Thoracic aorta (tissue), 2 donors: ENCODE measurements at places on chromosomes 11 and 22.

GRCh38 chr11:95961758-95962157 is 37.9 kb upstream of the MTMR2 start:
- DNase-seq, result no peak

GRCh38 chr11:27717801-27718229 is 17.6 kb upstream of the BDNF start:
- DNase-seq, result no peak

GRCh38 chr22:29580200-29580810 is 608 bp downstream of the NIPSNAP1 start:
- no peak for DNase-seq

DNA sequence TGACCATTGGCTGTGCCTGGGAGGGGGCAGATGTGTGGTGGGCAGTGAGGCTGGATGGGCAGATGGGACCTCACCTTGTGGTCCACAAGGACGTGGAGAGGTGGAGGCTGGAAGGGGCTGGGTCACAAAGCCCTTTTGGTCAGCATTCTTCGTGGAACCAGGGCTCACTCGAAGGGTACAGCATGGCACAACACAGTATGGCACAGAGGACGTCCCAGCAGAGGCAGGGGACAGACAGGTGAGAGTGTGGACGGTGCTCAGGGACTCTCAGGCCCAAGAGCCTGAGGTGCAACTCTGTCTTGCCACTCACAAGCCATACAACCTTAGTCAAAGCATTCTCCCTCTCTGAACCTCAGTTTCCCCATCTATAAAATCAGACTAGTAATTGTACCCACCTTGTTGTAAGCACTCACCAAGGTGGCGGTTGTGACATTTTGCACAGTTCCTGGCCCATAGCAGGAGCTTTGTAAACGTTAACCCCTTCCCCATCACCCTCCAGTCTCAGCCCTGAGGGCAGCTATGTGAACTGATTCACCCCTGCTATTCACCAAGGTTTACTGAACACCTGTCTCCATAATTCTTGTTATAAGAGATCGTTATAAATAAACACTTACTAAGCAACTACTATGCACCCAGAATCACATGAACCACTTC is 11.6 kb upstream of the TSKU start:
- DNase-seq, result no peak

DNA sequence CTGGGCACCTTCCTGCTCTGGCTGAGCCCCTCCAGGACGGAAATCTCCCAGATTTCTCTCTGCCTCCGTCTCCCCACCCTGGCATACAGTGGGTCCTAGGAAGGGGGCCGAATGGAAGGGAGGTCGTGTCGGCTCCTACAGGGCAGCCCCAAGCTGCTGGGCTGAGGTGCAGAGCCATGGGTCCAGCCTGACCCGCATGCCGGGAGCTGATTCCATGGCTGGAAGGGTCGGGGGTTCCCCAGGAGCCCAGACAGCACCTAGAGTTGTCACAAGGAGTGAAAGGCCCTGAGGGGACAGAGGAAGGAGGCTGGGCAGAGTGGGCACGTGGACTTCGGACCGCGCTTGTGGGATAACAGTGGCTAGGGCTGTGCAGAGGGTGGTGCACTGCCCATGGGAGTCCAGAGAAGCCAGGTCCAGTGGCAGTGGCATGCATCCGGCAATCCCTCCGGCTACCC is 16.5 kb downstream of the CCND1 start:
- no peak for DNase-seq

DNA sequence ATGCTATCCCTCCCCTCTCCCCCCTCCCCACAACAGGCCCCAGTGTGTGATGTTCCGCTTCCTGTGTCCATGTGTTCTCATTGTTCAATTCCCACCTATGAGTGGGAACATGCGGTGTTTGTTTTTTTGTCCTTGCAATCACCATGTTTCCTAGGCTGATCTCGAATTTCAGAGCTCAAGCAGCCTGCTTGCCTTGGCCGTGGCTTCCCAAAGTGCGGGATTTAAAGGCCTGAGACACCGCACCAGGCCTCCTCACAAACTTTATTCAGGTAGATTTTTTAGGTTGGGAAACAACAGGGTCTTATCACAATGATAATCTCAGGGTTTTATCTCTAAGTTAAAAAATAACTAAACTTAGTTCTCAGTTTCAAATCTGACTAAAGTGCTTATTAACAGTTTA is 125.4 kb downstream of the LUZP2 start:
- DNase-seq, result no peak

GRCh38 chr11:3666023-3666530 is 5.1 kb downstream of the CHRNA10 start:
- DNase-seq, result no peak

DNA sequence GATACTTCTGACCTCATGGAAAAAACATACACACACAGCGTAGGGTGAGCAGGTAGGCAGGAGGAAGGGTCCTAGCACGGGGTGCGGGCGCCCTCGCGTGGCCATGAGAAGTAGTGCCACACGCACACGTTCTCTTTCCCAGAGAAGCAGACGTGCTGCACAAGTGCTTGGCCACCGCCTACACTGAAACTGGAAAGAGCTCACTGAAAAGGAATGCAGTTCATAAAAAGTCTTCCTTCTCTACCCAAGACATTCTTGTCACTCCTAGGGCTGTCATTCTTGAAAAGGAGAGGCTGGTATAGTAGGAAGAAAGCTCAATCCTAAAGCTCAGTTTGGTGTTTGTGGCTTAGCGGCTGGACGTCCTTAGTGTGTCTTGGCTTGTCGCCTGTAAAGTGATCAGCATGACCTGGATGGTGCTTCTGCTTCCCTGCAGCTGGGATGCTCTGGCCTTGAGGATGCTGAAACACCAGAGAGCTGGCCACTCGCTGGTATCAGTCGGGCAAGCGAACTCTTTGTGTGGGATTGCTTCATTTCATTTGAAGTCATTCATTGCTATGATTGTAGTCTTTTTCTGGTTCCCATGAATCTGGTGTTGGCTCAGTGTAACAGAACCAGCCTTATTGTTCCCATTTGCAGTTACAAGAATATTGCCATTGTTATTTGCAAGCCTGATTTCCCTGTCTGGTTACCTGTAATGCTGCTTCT is 303.8 kb downstream of the NTM start:
- DNase-seq, result no peak

- no peak for DNase-seq
These were observed 246.2 kb downstream of the NTM start for GRCh38 chr11:131616481-131617140.

GRCh38 chr22:20228055-20228938 is 39.8 kb downstream of the RTN4R start:
- no peak for DNase-seq

DNA sequence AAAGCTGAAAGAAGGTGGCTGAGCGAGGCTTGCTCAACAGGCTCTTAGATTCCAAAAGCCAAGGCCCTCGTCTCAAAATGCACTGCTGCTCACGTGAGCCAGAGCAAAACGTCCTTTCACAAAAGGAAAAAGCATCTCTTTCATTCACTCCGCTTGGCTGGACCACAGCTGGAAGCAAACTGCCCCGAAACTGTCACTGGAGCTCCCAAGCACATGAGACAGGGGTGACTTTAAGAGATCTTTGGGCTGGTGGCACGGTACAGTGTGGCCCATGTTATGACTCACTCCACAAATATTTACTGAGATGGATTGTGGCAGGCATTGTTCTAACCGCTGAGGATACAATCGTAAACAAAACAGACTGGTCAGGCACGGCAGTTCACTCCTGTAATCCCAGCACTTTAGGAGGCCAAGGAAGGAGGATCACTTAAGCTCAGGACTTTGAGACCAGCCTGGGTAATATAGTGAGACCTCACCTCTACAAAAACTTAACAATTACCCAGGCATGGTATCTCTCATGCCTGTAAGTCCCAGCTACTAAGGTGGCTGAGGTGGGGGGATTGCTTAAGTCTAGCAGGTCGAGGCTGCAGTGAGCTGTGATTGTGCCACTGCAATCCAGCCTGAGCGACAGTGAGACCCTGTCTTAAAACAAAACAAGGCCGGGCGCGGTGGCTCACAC is 3.6 kb downstream of the PLA2G6 start:
- DNase-seq, result no peak

GRCh38 chr11:28400331-28401100 is 292.3 kb downstream of the METTL15 start:
- DNase-seq, result no peak

GRCh38 chr11:4826425-4826824 is 5.3 kb downstream of the OR51F2 start:
- DNase-seq, result no peak

DNA sequence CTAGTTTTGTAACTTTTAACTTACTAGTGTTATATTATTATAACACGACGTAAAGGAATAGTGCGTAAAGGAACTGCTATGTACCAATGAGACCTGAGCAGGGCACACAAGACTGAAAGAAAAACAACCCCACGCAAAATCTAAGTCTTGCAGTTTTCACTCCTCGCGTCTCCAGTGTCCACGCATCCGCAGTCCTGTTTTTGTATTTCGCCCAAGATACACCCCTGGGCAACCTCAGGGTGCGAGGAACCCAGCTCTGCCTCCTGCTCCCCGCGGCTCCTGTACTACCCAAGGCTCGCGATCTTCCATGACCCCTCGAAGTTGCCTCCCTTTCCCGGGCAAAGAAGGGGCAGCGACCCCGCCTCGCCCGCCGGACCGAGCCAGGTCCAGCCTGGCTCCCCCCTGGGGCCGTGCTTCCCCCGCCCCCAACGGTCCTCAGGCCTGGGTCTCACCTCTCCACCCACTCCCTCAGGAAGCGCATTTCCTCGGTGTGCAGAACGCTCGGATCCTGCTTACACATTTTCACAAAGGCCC is 393 bp downstream of the ST13 start:
- DNase-seq, result no peak

DNA sequence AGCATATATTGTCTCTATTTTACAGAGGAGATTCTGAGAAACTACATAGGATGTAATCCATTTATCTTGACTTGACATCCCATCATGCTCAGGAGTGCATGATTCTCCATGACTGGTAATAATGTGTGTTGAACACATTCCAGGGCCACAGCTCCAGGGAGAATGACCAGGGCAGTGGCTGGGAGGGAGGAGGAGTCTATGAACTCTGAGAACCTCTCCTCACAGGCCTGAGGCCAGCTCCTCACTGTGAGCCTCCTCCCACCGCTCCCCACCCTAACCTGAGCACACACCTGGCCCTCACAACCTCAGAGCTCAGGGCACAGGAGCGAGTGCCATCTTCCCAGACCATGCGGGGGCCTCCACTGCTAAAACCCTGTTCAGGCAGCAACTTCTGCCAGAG is 8.0 kb upstream of the ACRV1 start:
- no peak for DNase-seq

DNA sequence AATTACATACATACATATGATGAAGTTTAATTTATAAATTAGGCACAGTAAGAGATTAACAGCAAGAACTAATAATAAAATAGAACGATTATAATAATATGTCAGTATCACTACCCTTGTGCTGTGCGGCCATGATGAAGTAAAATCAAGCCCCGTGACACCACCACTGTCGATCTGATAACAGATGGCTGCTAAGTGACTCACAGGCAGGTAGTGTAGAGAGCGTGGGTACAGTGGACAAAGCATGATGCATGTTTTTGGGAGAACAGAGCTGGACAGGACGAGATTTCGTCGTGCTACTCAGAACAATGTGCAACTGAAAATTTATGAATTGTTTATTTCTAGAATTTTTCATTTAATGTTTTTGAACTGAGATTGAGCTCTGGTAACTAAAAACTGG is 108.4 kb upstream of the TIMP3 start:
- DNase-seq, result no peak

GRCh38 chr11:77179048-77179447 is 51.0 kb downstream of the MYO7A start:
- no peak for DNase-seq

GRCh38 chr22:26897384-26897783 is 240.0 kb downstream of the MIAT start:
- DNase-seq, result no peak

GRCh38 chr11:33642461-33643166 is 58.0 kb downstream of the C11orf91 start:
- DNase-seq, result no peak

DNA sequence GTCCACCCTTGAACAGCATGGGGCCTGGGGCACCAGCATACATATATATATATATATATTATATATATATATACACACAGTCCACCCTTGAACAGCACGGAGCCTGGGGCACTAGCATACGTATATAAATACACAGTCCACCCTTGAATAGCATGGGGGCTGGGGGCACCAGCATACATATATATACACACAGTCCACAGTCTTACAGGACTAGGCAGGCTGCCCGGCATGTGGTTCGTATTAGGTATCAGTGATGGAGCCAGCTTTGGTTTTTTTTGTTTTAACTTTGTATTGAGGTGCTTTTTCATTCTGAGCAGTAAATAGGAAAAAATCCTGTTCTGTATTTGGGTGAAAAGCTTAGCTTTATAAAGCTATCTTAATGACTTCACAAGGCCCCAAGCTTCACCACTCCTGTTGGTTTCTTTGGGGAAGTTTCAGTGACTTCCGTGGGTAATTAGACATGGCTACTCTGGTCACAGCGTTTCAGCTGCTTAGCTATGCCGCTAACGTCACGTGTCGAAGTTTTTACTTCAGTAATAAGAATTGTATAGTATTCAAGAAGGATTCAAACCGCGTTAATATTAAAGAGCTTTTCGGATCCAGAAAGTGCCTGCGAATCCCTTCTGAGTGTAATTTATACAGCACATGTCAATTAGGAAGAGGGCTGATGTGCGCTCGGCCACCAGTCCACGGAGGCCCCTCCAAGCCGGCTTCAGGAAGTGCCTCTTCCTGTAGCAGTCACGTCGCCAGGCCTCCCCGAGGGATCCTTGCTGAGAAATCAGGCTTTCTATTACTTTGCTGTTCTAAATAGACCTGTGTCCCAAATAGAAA is 179.7 kb downstream of the TBC1D22A start:
- no peak for DNase-seq

DNA sequence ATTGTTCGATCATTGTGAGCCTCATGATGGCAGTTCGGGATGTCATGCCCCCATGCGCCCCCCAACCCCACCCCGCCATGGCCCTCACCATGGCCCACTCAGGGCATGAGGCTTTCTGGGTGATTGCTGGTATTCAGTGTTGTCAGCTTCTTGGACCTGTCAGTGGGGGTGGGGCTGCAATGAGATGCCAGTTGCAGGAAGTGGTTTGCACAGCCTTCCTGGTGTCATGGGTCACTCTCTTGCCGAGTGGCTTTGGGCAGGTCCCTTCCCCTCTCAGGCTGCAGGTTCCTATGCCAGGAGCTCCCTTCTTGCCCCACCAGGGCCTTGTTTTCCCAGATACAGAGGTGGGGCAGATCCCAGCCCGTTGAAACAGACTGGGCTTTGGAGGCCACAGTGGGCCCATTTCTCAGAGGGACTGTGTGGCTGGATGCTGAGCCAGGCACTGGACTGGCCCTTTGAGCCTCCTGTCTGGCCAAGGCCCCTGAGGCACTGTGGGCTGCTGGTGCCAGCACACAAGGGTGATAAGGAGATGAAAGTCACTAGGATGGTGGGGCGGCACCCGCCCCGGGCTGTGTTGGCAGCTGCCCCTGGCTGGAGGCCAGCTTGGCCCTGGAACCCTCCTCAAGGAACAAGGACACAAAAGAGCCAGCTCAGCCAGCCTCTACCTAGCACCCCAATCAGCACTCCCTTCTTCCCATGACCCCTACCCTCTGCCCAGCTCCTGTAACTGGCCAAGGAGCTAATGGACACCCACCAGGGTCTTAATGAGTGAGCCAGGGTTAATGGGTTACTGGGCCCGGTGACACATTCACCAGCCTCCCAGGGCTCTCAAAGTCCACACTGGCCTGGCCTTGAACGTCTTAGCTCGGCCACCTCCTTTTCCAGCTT is 1.5 kb upstream of the GGT1 start:
- no peak for DNase-seq
